ENCODE measurements at places on chromosomes 7 and 10.

GRCh38 chr7:41006306-41006995 is 696.4 kb downstream of the INHBA start:
- no peak for DNase-seq

DNA sequence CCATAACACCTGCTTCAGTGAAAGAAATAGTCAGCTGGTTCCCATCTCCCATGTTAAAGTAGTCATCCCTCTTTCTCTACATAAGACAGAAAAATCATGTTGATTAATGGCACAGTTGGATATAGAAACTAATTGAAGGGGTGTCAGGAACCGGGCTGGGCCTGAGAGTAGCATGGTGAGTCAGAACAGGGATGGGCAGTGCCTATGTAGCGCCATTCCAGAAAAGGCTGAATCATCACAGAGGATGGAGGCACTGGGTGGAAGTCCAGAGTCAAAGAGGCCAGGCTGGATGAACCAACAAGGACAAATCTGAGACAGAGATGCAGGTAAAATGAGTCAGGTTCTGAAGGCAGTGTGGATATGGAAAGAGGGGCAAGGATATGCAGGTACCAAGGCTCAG is 201.2 kb downstream of the LHFPL3 start:
- DNase-seq = no peak

GRCh38 chr7:69922026-69922803 is 323.9 kb downstream of the AUTS2 start:
- DNase-seq = no peak

- no peak for DNase-seq
These were observed 131.3 kb downstream of the ICA1 start for GRCh38 chr7:8130663-8131062.

- no peak for DNase-seq
These were observed 48.1 kb downstream of the SH2D4B start for GRCh38 chr10:80585812-80586211.

GRCh38 chr10:70363292-70363691 is 19.1 kb downstream of the LRRC20 start:
- no peak for DNase-seq

- DNase-seq = no peak
These were observed 61.3 kb upstream of the TNRC18 start for GRCh38 chr7:5484921-5485320.

GRCh38 chr7:115851291-115851690 is 179.3 kb downstream of the TFEC start:
- no peak for DNase-seq

DNA sequence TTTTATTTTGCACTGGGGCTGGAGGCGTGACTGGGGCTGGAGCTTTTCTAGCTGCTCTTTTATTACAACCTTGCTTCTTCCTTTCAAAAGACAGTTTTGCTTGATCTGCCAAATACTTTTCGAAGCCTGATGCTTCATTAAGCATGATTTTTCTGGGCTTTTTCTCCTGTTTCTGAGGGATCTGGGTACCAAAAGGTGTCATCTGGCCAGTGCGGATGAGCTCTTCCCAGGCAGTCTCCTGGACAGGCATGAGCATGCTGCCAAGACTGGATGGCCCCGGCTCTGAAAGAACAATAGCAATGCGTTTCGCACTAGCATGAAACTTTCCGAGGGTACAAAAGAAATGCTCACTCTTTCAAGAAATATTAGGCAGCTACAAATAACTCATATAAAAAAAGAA is 14.4 kb downstream of the ERCC6 start:
- DNase-seq = no peak

- DNase-seq = no peak
These were observed 55.1 kb upstream of the AASS start for GRCh38 chr7:122199171-122199570.

DNA sequence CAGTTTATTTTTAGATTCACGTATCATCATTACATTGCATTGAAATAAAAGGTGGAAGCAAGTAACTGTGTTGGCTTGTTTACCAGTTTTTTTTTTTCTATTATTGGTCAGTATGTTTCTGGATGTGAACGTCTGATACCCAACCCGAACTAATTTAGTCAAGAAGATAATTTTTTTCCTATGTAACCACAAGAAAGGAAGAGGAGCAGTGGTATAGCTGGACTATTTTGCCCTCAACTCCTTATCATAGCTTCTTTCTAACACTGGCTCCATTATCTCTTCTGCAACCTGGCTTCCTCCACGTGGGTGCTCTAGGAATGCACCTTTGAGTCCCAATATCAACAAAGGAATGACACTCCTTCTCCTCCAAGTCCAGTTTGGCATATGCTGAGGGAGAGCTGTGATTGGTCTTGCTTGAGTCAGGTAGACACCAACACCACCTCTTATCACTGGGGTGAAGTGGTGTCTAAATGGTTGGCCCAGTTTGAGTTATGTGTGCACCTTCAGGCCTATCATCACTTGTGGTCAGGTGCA is 29.4 kb downstream of the OR9A2 start:
- DNase-seq = no peak

DNA sequence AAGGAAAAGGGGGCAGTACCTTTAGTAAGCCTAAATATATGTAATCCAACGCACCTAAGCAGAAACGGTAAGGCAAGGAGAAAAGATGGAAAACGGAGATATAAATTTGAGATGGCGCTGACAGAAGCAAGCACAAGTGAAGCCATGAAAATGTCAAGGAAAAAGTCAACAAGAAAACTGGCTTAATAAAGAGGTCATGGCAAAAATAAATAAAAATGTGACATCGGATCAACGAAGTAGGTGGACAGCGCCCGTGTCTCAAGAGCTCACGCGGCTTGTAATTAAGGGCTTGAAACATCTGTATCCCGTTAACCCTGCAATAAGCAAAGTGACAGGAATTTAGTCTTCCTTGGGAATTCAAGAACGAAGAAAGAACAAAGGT is 611 bp downstream of the NDUFA5 start:
- no peak for DNase-seq

DNA sequence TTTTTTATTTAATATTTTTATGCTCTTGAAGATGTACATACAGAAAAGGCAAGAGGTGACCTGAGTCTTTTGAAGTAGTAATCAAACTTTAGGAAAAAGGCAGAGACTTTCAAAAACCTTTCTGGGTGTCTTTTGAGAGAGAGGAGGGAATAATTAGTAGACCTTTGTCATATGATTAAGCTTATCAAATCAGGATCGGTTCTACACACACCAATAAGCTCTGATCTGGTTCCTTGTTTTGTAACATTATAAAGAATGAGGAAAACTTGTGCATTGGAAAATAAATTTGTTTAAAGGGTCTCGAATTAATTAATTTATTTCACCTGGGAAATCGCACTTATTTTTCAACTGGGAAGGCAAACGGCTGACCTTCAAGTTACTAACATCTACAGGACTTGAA is 11.9 kb downstream of the TWIST1 start:
- no peak for DNase-seq

DNA sequence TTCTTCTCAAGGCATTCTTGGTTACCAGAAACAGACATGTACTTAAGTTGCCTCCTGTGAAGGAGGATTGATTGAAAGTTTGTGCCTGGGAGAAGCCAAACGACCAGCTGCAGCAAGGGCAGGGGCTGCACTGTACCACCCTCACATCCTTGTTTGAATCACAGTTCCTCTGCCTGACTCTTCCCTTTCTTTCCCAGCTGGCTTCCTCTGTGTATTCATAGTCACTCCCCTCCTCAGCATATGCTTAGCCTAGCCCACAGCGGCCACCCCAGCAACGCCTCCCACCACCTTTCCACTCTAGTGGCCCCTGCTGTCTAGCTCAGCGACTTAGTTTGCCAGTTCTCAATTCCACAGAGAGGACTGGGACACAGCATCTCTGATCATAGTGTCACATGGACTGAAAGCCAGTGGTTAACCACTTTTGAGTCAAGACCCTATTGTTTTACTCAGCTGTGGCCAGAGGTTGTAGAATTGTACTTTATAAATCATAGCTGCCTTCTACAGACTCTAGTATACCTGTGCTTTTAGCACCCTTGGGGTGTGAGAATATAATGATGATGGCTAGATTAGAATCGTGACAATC is 643.0 kb downstream of the SUGCT start:
- DNase-seq = no peak

- DNase-seq = no peak
These were observed 402.7 kb downstream of the IPMK start for GRCh38 chr10:57864765-57865680.

DNA sequence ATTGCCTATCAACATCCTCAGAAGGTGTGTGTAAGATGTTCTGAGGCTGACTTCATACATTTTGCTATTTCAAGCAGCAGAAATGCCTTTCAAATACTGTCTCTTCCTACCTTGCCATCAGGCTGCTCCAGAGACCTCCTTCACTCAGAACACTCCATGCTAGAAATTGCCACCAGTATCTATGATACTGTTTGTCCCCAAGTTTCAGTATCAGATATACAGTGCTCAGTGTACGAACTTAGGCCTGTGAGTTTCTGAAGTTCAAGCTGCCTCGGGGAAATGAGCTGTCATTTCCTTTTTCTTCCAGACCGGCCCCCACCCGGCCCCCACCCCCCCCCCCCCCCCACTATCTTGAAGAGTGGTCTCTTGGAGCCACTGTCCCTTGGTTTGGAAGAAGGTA is 373.4 kb upstream of the CHRM2 start:
- DNase-seq = no peak

GRCh38 chr7:37013771-37014170 is 289.5 kb upstream of the AOAH start:
- no peak for DNase-seq

DNA sequence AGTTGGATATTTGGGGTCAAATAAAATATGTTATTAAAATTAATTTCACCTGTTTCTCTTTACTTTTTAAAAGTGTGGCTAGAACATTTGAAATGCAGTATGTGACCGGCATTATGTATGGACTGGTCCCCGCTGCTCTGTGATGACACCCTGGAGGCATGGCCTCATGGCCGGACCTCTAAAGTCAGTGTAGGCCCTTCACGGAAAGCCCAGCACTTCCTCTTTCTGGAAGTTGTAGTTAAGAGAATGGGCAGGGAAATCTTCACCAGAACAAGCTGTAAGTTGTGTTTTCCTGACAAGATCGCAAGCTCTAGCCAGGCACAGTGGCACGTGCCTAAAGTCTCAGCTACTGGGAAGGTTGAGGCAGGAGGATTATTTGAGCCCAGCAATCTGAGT is 38.3 kb upstream of the SRGN start:
- DNase-seq = no peak

DNA sequence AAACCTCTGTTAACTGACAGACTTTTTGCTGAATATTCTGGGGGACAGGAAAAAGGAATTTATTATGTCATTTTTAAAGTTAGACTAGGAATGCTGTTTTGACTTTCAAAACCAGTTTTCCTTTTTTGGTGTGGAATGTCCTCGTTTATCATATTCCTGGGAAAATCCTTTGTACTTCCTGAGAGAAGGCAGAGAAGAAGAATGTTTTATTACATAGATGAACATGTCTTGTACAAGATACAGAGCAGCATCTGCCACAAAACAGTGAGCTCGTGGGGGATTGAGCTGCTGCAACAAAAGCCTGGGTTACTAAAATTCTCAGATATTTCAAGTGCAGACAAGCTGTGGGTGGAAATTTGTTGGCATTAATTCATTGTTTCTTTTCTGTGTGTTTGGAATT is 20.2 kb downstream of the MCU start:
- DNase-seq = no peak

- DNase-seq = no peak
These were observed 130.1 kb downstream of the OTUD1 start for GRCh38 chr10:23568996-23569395.

- no peak for DNase-seq
These were observed 35.3 kb downstream of the PALD1 start for GRCh38 chr10:70513848-70514309.

- no peak for DNase-seq
These were observed 52.2 kb downstream of the CALML3 start for GRCh38 chr10:5576780-5577624.

- DNase-seq = no peak
These were observed 37.2 kb downstream of the CLEC2L start for GRCh38 chr7:139560678-139561077.

GRCh38 chr7:100469227-100470044 is 5.4 kb upstream of the SPACDR start:
- peak; percentile 72 for DNase-seq

DNA sequence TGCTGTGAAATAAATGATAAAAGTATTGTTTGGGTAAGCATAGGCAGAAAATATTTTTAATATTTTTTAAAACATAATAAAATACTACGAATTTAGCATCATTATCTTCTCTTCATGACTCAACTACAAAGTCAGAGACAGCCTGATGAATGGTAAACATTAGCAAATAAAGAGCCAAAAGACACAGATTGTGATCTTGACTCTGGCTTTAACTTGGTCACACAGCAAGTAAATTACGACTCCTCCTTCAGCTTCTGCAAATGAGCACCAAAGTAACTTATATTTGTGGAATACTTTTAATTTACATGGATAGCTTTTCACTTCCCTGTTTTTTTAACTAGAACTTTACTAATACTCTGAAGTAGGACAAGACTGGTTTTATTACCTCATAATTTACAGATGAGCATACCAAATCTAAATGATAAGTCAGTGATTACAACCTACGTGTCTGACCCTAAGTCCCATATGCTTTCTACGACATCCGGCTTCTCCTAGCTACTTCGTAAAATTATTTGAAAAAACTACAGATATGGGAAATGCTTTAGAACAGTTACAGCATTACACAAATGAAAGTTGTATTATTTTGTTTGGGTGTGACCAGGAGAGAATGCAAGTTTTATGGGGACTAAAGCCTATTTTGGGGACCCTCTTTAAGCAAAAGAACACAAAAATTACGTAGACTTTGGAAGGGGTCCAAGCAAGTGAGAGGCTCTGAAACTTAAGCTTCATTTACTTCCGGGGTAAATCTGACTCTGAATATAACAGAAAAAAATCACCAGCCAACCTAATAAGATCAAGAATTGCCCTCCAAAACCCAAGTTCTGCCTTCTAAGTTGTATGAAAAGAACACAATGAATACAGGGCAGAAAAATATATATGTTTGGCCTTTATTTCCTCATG is 133.8 kb downstream of the CPEB3 start:
- DNase-seq = no peak

- no peak for DNase-seq
These were observed 61.7 kb upstream of the KCNIP2 start for GRCh38 chr10:101905251-101905650.

DNA sequence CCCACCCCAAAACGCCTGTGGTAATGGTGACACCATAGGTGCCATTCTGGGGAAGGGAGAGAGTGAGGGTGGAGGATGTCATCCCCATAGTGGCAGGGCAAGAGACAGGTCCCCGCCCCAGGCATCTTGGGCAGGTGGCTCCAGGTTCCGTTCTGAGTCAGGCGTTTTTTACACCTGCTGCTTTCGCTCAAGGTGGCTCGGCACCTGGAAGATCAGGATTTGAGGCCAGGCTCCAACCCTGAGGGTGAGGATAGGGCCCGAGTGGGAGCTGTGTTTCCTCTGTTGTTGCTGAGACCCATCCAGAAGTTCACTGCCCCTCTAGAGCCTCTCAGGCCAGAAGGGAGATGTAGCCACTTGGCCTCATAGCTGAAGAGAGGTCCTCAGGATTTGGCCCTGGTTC is 36.6 kb upstream of the DUSP5 start:
- DNase-seq = no peak

GRCh38 chr10:78349911-78350663 is 316.4 kb downstream of the RPS24 start:
- no peak for DNase-seq

- DNase-seq = no peak
These were observed 45.2 kb downstream of the MICALL2 start for GRCh38 chr7:1413936-1414639.
